ENCODE measurements at places on chromosomes 16 and 17.

DNA sequence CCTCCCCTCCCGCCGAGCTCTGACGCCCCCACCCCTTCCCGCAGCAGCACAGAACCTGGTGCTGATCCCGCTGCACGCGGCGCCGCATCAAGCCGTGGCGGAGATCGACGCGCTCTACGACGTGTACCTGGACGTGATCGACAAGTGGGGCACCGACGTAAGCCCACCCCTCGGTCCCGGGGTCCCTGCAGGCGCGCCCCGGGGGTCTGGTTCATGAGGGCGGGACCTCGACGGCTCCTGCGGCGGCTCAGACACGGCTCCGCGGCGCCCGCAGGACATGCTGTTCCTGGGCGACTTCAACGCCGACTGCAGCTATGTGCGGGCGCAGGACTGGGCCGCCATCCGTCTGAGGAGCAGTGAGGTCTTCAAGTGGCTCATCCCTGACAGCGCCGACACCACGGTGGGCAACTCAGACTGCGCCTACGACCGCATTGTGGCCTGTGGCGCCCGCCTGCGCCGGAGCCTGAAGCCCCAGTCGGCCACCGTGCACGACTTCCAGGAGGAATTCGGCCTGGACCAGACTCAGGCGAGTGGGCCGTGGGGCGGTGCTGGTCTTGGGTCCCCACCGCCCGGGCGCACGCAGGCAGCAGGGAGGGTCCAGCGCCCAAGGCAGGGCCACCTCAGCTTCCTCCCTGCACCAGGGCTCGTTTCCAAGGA lies 1.4 kb downstream of the DNASE1L2 start:
- DNase-seq: no peak

- no peak for DNase-seq
Observed at GRCh38 chr17:56313201-56313600, 159.9 kb downstream of the ANKFN1 start.

GRCh38 chr16:68574479-68574878 lies 35.4 kb downstream of the ZFP90 start:
- DNase-seq: no peak

- DNase-seq: peak; percentile 36
Observed at GRCh38 chr17:80477647-80478478, 1.5 kb upstream of the NPTX1 start.

DNA sequence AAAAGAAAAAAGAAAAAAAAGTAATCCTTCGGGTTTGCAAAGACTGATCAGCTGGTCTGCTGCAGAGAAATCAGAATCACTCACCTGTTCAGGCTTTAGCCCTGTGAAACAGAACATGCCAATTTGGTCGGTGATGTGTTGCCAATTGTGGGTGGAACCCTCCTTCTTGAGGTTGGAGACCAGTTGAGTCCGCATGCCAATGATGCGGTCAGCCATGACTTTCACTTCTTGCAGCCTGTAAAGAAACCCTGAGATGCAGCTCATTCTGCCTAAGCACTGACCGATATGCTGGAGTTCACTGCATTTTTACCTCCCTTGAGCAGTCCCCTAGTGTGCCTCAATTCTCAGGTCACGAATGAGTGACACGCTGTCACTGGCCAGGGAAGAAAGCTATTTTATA lies 24.8 kb upstream of the SLC38A7 start:
- no peak for DNase-seq

DNA sequence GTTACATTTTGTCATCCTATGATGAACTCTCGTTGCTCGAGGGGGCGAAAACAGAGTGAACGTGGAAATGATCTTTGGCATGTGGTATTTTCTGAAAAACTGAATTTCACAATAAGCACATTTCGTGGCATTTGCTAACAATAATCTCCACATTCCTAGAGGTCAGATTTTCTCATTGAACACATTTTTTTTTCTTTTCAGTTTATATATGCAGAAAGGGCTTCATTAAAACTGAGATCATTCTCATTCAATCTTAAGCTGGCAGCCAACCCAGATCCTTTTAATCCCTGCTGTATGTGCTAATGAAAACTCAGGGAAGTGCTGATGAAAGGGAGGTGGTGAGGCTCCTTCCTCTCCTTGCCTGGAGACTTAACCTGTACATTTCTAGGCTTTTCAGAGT lies 52.6 kb downstream of the PRKCA start:
- peak; percentile 41 for DNase-seq

DNA sequence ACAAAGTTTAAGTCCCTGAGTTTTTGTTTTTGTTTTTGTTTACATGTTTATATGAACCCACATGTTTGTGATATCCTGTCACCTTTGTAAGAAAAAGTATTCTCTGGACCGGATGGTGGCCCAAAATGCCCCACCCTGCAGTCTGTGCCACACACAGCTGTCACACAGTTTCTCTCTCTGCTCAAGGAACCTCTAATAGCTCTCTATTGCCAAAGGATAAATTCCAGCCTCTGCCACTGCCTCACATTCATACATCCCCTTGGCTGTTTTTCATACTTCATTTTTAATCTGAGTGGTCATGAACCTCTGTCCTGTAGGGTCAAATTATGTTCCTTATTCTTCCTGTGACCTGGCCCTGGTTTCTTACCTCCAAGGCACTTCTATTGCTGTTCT lies 520.3 kb upstream of the CDH5 start:
- DNase-seq: no peak

DNA sequence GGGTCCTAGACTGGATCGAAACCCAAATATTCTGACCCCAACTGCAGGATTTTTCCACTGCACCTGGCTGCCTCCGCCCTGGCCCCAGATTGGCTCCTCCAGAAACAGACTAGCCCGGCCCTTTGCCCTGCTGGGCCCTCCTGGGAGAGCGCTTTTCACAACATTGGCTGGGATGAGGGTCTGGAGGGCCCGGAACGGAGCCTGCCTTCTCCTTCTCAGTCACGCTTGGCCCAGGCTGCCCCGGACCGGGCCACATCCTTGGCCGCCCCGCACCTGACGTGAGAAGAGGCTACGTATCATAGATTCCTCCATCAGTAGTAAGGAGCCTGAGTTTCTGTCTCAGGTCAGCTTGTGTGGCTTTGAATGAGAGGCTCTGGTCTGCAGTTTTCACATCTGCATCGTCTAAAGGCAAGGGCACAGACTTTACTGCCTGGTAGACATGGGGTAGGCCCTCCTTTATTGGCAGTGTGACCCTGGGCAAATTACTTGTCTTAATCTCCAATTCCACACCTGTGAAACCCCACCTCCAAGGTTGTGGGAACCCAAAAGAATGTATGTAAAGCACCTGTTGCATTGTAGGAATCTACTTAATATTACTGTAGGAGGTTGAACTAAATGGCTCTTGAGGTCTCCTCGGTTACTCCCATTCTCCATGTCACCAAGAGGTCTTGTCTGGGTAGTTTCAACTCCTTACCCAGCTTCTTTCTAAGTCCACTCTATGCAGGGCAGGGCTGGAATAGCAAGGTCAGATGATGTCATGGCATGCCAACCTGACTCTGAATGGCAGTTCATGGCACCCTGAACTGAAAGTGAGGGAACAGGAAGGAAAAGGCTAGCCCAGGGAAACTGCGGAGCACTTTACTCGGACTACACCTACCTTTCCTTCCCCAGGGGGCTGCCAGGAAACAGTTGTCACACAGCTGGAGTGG lies 661 bp downstream of the LRRC3C start:
- no peak for DNase-seq

DNA sequence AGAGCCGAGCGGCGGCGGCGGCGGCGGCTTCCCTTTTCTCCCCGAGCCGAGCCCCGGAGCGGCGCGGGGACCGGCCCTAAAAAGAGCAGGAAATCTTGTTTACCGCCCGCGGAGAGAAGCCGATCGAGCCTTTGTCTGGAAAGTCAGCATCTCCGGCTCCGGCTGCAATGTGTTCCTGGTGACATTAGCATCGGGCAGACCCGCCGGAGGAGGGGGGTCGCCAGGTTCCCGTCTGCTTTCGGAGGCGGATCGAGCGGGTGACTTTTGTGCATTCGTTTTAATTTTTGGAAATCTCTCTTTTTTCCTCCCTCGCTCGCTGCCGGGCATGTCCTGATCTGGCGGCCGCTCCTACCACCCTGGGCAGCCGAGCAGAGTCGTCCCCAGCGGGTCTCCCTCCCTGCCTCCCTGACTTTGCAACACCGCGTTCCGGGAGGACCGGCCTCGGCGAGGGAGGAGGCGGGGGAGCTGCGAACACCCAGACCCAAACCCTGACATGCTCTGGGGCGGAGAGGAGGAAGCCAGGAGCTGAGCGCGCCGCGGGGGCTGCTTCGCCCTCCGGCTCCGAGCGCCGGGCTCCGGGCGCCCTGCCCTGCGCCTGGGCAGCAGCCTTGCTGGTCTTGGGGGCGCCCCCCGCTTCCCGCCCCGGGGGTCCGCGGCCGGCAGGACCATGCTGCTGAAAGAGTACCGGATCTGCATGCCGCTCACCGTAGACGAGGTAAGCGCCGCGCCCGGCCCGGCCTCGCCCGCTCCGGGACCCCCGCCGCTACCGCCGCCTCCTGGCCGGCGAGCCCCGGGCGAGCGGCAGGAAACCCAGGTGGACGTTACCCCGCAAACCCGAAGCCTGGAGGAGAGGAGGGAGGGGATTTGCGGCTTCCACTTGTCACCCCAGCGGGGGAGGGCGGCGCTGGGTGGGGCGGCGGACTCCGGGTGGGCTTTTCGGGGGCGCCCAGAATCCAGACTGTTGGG lies 690 bp downstream of the PITPNC1 start:
- peak; percentile 38 for DNase-seq

DNA sequence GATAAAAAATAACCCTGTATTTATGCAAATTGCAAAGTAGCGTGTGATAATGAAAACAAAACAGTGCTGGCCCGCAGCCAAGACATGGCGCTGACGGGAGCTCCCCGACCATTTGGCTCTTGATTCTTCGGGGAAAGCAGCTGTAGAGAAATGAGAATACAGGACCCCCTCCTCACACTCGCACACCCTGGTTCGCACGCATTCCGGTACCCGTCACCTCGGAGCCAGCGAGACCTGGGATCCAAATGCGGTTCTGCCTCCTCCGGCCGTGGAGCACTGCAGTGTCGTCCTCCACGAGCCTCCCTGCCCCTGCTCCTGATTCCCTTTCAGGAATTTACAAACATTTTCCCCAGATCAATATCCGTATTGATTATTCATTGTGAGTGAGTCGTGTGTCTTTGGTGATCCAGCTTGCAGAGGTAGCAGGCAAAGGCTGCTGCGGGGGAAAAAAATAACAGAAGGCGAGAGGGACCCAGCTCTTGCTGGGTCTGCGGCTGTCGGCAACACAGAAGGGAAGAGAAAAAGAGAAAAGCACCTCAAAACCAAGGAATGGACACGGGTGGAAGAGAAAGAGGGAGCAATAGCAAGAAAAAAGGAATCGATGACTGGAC lies 184.1 kb upstream of the ZFHX3 start:
- DNase-seq: no peak

- no peak for DNase-seq
Observed at GRCh38 chr17:82334204-82334621, 647 bp upstream of the SECTM1 start.

DNA sequence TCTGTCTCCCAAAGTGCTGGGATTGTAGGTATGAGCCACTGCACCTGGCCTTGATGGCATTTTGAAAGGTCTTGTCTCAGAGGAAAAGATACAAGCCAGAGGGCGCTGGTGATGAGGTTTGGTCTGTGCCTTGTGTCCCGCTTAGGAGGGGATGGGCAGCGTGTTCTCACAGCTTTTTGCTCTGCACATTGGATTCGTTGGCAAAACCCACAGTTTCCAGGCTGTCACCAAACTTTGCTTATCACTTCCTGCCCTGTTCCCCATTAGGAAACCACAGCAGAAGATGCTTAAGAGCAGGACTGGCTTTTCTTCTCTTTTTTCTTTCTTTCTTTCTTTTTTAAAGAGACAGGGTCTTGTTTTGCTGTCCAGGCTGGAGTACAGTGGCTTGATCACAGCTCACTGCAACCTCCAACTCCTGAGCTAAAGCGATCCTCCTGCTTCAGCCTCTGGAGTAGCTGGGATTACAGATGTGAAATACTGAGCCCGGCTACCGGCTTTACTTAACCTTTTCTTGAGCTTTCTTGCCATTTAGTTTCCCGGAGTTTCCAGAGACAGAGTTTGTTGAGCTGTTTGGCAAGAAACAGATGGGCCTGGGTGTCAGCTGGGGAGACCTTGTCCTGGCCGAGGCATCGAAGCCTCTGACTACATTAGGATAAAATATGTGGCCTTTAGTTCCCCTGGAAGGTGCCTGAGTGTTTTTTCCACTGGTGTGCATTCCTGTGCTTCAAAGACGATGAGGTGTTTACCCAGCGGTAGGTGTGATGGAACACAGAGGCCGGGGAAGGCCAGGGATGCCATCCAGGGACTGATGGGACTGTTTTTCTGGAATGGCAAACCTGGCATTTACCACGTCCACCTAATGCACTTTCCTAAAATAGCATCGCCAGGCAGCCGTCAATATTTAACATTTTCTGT lies 112.9 kb downstream of the ABCC1 start:
- no peak for DNase-seq

GRCh38 chr16:57113042-57113453 lies 20.7 kb downstream of the CPNE2 start:
- DNase-seq: peak; percentile 65

- DNase-seq: no peak
Observed at GRCh38 chr17:50955160-50955559, 89.0 kb upstream of the TOB1 start.

GRCh38 chr17:43619705-43620104 lies 42.0 kb downstream of the MEOX1 start:
- DNase-seq: no peak

GRCh38 chr17:64369007-64369893 lies 21.4 kb downstream of the PECAM1 start:
- no peak for DNase-seq

DNA sequence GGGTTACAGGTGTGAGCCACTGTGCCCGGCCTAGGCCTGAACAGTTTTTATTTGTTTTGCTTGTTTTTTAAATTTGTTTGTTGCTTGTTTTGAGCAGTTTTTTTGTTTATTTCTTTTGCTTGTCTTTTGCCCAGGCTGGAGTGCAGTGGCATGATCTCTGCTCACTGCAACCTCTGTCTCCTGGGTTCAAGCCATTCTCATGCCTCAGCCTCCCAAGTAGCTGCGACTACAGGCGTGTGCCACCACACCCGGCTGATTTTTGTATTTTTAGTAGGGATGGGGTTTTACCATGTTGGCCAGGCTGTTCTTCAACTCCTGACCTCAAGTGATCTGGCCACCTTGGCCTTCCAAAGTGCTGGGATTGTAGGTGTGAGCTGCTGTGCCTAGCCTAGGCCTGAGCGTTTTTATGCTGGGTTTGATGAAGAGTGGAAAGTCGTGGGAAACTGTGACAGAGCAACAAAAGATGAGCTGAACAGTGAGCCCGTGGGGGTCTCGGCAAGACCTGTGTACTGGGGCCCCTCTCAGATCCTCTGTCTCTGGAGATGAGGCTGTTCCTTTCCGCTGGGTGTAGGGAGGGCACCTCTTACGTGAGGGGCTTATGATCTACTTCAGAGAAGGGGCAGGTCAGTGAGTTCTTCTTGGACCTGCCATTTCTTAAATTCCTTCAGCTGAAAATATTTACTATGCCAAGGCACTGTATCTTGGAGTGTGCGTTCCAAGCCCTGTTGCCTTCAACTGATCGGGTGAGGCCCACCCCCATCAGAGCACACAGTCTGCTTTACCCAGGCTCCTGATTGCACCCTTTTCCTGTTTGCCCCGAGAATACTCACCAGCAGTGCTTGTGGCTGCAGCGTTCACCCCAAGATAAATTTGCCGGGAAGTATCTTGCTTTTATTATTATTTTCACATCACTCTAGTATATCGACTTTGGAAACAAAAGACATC lies 322.1 kb downstream of the SEC14L1 start:
- no peak for DNase-seq

- DNase-seq: no peak
Observed at GRCh38 chr17:3873862-3874261, 19.0 kb downstream of the CAMKK1 start.

GRCh38 chr16:28213396-28213795 lies 1.6 kb upstream of the XPO6 start:
- no peak for DNase-seq
